ENCODE measurements at places on chromosomes 12 and 14.

DNA sequence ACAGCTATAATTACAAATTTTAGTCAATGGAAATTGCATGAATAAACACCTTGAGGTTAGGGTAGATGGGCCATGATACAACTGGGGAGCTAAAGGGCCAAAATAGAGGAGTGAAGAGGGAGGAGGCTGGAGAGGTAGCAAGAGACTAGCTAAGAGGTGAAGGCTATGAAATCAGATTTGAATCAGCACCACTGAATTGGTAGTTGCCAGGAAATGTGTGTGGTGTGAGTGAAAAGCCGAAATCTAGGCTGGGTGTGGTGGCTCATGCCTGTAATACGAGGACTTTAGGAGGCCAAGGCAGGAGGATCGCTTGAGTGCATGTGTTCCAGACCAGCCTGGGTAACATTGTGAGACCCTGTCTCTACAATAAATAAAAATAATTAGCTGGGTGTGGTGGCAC, 22.7 kb downstream of the YY1 start:
- DNase-seq: no peak

GRCh38 chr14:44505588-44505987, 1.5 kb downstream of the FSCB start:
- no peak for DNase-seq

- no peak for DNase-seq
These were observed 23.7 kb downstream of the PIGH start for GRCh38 chr14:67576216-67576955.

- DNase-seq: no peak
These were observed 571.8 kb downstream of the PRKD1 start for GRCh38 chr14:29355846-29356245.

DNA sequence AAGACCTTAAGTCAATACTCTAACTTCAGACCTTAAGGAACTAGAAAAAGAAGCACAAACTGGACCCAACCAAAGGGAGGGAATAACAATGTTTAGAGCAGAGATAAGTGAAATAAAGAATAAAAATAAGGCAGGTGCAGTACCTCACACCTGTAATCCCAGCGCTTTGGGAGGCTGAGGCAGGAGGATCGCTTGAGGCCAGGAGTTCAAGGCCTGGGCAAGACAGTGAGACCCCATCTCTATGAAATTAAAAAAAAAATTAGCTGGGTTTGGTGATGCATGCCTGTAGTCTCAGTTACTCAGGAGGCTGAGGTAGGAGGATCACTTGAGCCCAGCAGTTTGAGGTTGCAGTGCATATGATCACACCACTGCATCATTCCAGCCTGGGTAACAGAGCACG, 9.1 kb downstream of the TFCP2 start:
- no peak for DNase-seq

DNA sequence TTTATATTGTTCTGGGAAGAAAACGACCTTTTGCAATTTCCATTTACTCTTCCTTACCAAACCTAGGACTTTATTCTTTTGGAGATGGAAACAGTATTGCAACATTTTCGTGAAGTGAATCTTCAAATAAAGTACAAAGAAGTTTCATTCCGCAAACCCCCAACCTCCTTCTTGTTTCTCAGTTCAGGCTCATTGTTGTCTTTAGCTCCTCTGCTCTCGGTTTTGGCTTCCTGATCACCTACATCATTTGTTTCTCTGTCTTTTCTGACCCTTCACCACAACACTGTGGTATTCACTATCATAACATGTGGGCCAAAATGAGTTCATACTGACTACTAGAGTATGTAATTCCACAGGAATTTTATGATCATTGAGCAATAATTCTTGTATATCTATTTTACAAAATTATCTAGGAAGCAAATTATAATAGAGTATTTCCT, 266.8 kb downstream of the ADAMTS20 start:
- no peak for DNase-seq
